ENCODE measurements at places on chromosomes 11 and 22. TPM values are rescaled to one million over a fixed set of nuclear protein-coding genes. Genes with fewer than 3 reads are reported as not detected.

DNA sequence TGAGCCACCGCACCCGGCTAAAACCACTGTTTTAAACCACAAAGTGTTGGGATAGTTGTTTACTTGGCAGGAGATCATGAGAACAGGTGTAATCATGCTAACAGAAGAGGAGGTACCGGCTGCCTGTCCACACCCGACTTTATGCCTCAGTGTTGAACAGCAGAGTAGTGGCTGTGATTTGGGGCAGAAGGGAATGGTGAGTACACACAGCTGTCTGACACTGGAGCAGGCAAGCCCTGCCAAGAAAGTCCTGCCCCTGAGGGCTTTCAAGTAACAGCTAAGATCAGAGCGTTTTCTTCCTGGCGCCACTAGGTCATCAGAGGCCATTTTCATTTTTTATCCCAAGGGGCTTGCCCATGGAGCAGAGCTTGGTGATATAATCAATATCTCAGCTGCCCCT is 8.1 kb downstream of the CDKN1C start:
- DNase-seq: no peak

GRCh38 chr22:24289114-24289513 is 18.5 kb downstream of the SPECC1L start:
- no peak for DNase-seq

- no peak for DNase-seq
Measured at GRCh38 chr11:118521892-118522311, 5.4 kb upstream of the TTC36 start.

DNA sequence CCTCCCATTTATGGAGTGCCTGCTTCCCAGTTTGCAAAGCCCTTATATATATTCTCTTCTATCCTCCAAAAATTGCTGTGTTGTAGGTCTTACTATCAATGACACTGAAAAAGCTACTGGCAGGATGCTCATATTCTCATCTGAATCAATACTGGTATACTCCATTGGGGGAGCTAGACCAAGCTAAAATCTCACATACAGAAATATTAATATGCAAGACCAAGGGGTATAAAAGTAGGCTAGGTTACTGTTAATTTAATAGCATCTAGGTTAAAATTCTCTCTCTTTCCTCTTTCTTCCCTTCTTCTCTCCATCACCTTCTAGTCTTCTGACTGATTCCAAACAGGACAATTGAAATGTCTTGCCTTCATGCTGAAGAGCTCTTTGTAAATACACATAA is 17.1 kb upstream of the BDNF start:
- DNase-seq: no peak

- no peak for DNase-seq
Measured at GRCh38 chr11:69484427-69485259, 3.2 kb downstream of the LINC01488 start.

DNA sequence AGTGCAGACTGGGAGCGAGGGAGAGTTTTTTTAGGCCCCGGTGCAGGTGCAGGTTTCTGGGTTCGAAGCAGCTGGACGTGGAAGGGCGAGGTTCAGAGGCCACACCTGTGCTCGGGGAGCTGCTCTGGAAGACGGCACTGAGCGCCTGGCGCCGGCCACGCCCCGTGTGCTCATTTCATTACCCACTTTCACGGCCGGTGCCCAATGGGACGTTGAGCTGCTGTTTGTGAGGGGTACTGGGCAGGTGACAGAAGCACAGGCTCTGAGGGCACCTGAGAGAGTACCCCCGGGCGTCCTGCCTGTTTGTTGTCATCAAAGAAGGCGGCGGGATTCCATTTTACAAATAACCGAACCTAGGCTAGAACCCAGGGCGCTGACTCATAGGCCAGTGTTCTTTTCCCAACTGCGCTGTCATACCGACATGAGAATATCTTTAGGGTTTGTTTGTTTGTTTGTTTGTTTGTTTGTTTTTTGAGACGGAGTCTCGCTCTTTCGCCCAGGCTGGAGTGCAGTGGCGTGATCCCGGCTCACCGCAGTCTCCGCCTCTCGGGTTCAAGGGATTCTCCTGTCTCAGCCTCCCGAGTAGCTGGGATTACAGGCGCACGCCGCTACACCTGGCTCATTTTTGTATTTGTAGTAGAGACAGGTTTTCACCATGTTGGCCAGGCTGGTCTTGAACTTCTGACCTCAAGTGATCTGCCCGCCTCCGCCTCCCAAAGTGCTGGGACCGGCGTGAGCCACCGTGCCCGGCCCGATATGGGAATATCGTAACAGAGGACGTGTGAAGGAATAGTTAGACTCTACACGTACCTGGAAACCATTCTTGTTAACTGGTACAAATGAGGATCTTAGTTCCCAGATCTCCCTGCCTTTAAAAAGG is 16.6 kb upstream of the SPTBN2 start:
- peak; percentile 46 for DNase-seq

- DNase-seq: peak; percentile 51
Measured at GRCh38 chr22:33658775-33659174, 261.5 kb downstream of the LARGE1 start.

- no peak for DNase-seq
Measured at GRCh38 chr11:12845739-12846358, 163.3 kb upstream of the RASSF10 start.

DNA sequence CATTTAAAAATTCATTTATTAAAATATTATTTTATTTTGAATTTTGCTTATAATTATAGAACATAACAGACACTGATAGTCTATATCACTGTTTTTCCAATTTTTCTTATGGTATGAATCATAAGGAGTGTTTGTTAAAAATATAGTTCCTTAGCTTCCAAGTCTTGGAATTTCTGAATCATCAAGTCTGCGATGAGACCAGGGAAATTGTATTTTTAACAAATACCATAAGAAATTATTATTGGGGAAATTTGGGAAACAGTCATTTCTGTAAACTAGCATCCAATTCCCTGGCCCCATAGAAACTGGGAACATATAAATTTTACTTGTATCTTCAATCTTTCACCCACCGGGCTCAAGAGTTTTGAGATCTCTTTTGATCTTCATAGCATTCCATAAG is 38.0 kb upstream of the PICALM start:
- DNase-seq: no peak

DNA sequence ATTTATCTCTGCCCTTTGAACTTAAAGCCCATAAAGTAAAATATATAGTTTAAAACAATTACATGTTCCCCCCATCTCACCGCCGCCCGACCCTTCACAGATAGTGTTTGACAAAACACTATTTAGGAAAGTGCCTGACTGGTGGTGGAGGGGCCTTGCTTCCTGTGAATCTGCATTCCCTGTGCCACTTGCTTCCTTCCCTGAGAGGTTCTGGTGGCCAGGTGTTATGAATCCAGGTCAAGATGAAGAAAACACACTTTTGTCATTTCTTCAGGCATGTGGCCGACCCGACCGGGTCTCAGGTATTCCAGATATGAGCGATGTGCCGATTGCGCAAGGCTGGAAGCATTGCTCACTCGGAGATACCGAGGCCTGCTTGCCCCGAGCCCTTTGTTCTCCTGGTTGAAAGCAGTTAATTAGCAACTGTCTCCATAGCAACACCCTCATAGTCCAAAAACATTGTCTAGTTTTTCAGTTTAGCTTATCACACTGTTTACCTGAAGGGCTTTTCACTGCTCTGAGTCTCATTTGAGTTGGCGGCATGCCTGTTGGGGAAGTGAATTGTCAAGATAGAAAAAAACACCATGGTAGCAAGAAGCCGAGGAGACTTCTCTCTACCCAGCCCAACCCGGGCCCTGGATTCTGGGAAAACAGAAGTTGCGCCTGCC is 128.3 kb downstream of the TEAD1 start:
- DNase-seq: peak; percentile 94

GRCh38 chr11:1832920-1833295 is 1.9 kb upstream of the SYT8 start:
- DNase-seq: no peak

GRCh38 chr11:26399336-26399735 is 67.4 kb downstream of the ANO3 start:
- no peak for DNase-seq

- no peak for DNase-seq
Measured at GRCh38 chr11:77672264-77672663, 34.7 kb upstream of the CLNS1A start.

DNA sequence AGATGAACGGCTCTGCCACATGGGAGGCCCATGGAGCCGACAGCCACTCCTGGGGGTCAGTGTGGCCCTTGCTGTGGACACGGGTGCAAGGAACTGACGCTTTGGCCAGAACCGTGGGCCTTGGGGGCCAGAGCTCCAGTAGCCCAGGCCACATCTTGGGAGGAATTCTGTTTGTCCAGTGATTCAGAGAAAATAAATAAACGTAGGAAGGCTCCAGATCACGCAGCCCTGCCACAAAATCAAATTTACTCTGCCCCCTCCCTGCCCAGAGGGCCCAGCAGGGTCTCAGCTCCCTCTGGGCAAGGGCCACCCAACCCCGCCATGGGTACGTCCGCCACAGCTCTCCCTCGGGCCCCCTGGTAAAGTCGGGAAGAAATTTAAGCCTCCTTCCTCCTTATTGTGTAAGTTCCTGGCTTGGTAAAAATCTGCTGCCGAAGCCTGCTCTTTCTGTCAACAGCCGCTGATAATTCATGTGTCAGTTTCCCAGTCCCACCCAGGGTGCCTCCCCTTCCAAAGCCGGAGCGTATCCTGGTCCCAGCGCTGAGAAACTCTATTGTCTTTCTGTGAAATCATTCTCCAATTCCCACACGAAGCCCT is 6.9 kb upstream of the MUC5AC start:
- no peak for DNase-seq

- no peak for DNase-seq
Measured at GRCh38 chr11:35955636-35956035, 11.8 kb downstream of the LDLRAD3 start.

GRCh38 chr22:44442186-44442815 is 55.7 kb downstream of the RTL6 start:
- DNase-seq: peak; percentile 40

DNA sequence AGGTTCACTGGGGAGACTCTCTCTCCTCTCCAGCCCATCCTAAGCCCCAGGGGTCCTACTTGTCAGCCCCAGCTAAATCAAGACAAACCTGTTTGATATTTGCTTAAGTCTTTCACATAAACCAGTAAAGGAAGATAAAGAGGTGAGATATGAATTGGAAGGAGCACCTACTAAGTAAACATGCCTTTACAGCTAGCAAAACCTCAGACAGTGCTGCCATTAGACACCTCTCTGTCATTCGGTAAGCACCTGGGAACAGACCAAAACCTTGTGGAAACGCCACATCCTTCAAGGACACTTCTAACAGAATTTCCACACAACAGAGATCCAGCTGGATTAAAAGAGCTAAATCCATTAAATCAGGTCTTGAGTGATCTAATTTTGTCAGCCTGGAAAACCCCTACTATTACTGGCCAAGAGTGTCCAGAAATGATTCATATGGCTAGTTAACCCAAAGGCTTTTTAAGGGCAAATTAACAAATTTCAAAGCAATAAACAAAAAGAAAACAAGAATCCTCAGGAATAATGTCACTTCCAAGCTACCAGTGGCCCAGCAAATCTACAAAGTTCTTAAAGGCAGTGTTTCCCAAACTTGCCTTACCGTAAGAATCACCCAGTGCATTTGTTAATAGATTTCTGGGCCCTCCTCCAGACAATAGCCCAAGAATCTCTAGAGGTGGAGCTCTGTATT is 2.4 kb downstream of the VPS37C start:
- no peak for DNase-seq

DNA sequence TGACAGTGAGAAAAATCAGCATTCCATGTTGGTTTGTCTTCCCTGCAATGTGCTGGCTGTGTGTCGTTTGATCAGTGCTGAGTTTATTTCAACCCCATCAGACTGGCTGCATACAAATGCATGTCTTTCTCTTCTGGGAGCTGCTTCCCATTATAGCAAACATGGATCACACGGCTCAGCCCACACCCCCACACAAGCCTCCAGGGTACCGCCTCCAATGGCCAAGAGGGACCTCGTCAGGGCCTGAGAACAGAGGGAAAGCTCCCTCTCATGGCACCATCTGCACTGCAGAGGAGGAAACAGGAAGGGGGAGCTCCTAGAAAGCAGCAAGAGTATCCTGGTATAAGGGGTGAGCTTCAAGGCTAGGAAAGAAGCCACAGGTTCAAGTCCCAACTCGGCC is 214.2 kb downstream of the LARGE1 start:
- no peak for DNase-seq

- no peak for DNase-seq
Measured at GRCh38 chr11:124167826-124168231, 15.3 kb upstream of the OR10D3 start.

DNA sequence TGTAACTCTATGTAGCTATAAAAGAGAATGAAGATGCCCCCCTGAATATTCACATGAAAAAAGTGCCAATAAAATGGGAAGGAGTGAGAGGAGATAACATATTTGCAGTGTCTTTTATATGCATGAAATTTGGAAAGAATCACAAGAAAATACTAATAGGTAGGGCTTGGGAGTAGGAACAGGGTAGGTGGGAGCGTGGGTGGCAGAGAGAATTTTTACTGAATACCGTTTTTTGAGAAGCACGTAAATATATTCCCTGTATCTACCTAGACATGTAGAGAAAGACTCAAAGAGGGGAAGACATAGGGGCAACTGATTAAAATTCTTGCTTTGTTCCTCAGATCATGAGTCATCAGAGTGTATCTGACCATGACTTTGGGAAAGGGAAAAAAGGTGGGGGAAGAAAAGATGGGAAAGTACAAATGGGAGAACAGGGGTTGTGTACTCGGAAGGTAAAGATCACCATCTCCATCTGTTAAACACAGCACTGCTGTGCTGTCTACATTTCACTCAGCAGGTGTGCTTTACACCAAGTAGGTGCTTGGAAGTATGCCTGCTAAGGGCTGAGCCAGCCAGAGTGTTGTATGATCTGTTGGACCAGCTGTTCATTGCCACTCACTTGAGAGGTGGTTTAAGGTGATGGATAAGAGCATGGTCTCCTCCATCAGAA is 16.0 kb downstream of the PRR5L start:
- no peak for DNase-seq

GRCh38 chr22:25542720-25543402 is 21.6 kb upstream of the GRK3 start:
- DNase-seq: no peak

DNA sequence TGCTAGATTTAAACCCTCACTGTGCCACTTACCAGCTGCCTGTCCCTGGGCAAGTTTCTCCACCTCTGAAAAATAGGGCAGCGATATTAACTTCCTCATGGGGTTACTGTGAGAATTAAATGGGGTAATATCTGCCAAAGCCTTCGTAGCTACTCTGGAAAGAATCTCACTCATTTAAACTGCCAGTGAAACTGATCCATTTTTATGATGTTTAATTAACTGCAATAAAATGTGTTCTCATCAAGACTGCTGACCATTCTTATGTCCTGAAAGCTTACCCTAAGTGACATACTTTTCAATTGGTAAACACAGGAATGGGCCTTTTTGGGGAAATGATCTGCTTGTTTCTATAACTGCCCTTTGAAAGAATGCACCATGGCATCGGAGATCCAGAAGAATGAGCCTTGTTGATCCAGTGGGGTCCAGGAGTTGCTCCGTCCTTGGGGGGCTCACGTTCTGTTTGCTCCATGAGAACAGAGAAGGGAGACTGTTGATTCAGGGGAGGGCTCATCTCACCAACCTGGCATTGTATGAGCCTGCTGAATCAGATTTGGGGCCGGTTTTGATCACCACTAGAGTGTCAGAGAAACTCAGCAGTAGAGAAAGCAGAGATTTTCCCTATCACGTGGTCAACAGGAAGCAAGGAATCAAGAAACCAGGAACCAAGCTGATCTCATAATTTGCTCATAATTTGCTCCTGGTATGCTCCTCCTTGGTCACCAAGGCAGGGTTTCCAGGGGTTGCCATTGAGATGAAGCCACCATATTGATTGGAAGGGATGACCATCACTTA is 7.0 kb upstream of the CCDC86 start:
- no peak for DNase-seq

OR52E1 gene
- not detected for total RNA-seq

MYO7A gene
- total RNA-seq: 23.6 TPM

FREY1 gene
- 0.40 TPM for total RNA-seq

FXYD2 gene
- 12.1 TPM for total RNA-seq

TUBA8 gene
- 4.8 TPM for total RNA-seq

CLP1 gene
- 7.2 TPM for total RNA-seq

RIMBP3B gene
- total RNA-seq: not detected

PHLDA2 gene
- total RNA-seq: 12.7 TPM

Measured in right lobe of liver (tissue), 6 donors.